ENCODE measurements at places on chromosomes 5 and 9. TPM values are rescaled to one million over a fixed set of nuclear protein-coding genes. Genes with fewer than 3 reads are reported as not detected.
A peak's percentile ranks its signal among the peaks of the same experiment; 100 is the strongest.

The PPP3R2 gene
- total RNA-seq = not detected

DNA sequence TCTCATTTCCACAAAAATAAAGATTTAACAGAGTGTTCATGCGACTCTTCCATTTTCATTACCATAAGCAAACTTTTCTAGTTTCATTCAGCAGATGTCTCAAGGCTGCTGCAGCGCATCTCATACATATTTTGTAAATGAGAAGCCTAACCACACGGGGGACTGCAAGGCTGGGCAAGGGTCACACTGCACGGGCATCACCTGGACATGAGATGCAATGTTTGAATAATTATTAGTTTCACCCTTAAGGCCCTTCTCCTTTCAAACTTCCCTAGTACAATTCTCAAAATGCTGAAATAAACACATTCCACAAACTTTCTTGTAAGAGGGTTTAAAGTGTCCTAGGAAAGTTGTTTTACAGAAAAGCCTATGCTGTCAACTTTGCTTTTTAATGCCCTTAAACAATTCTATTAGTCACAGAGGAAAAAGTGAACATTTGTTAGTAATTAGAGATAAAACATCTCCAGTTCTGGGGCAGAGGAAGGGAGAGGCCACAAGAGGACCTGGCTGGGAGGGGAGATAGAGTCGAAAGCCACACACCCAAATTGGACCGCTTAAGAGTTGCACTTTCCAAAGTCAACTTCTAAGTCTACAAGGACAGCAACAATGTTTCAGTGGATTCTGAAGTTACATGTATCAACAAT, 1.3 kb downstream of the DENND1A start:
- H3K36me3 ChIP-seq = no peaks in the 10 kb centered on the region
- DNase-seq = no peak
- peaks cover 11% of the 10 kb centered on the region for H3K4me1 ChIP-seq
- no peaks in the 10 kb centered on the region for H3K27me3 ChIP-seq
- H3K27ac ChIP-seq = no peak overlapping the region
- H3K4me3 ChIP-seq = peak overlapping the region; percentile 75

DNA sequence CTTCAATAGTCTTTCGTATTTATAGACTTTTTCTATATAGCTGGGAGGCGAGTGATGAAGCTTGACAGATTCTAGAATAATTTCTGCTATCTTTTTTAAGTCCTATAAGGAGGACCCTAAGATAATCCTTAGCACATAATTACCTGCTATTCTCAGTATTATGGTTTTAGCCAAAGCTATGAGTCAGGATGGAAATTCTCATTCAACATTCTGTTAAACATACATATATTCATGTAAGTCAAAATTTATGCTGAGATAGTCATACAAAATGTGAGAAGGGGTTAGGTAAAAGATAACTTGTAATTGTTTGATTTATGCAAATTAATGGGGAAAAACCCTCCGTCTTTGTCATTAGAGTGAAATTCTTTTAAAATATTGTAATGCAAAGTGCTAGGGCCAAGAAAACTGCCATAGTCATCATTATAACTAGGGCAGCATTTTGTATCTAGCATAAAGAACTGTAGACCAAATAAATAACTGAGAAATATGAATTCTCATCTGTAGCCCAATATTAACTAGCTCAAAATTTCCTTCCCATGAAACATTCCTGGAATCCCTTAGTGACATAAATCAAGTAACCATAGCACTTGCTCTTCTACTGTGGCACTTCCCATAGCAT, 118.5 kb downstream of the MRPS30 start:
- H3K4me3 ChIP-seq = no peak overlapping the region
- no peaks in the 10 kb centered on the region for H3K27me3 ChIP-seq
- H3K4me1 ChIP-seq = no peaks in the 10 kb centered on the region
- no peaks in the 10 kb centered on the region for H3K36me3 ChIP-seq
- no peak overlapping the region for H3K27ac ChIP-seq

GRCh38 chr9:37511016-37512010, 25.6 kb downstream of the POLR1E start:
- no peaks in the 10 kb centered on the region for H3K4me1 ChIP-seq
- H3K36me3 ChIP-seq = peaks cover 45% of the 10 kb centered on the region
- no peak overlapping the region for H3K27ac ChIP-seq
- H3K4me3 ChIP-seq = no peak overlapping the region

- no peak overlapping the region for H3K4me3 ChIP-seq
- no peak overlapping the region for H3K27ac ChIP-seq
- DNase-seq = no peak
- H3K36me3 ChIP-seq = no peaks in the 10 kb centered on the region
Measured at GRCh38 chr9:79809931-79810330, 238.2 kb downstream of the TLE4 start.

The PDLIM7 gene
- 58.4 TPM for total RNA-seq

The SPINK4 gene
- total RNA-seq = not detected

DNA sequence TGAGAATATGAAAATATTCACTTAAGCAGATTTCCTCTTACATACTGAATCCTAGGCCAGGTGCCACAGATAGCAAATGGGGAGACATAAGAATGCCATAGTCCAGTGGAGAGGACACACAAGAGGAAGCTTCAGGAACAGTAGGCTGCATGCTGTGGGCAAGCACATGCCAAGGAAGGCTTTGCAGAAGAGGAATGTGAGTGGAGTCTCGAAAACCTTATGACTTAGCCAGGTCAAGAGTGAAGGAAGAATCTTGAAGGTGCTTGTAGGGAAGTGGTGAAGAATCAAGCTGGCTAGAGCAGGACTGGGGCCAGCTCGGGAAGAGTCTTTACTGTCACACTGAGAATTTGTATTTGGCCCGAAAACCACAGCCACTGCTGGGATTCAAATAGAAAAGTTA, 20.4 kb downstream of the RPS23 start:
- no peaks in the 10 kb centered on the region for H3K36me3 ChIP-seq
- no peaks in the 10 kb centered on the region for H3K4me1 ChIP-seq
- H3K27ac ChIP-seq = no peak overlapping the region
- no peak for DNase-seq
- H3K4me3 ChIP-seq = no peak overlapping the region

DNA sequence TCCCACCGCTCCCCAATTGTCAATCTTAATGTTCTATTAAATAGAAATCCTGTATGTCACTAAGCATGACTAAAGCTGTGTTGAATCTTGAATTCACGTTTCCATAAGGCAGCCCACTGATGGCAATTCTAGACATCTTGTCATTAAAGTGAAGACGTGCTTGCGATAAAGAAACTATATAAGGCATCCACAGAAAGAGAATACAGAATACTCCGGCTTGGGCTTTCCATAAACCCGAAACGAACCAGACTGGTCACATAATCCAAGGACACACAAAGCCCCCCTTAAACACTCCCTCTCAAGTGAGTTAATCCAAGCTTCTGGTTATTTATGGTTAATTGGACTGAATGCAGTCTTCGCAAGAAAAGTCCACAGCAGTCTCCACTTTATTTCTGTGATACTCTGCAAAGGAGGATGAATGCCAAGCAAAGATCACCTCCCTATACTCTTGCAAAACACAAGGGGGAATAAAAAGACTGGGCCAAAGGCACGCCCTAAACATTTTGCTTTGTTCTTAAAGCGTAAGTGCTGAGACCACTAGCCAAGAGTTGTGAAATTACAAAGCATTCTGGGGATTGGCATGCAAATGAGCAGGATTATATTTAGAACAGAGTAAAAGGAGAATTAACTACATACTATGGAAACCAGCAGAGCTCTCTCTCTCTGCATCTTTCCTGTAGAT, 54.7 kb downstream of the DPYSL3 start:
- H3K4me3 ChIP-seq = no peak overlapping the region
- no peaks in the 10 kb centered on the region for H3K27me3 ChIP-seq
- H3K27ac ChIP-seq = no peak overlapping the region
- no peaks in the 10 kb centered on the region for H3K4me1 ChIP-seq

Data from SJCRH30 (cell line).